Left lung (tissue), 14 donors: ENCODE measurements at places on chromosomes 1 and 21. TPM values are rescaled to one million over a fixed set of nuclear protein-coding genes. Genes with fewer than 3 reads are reported as not detected.
A peak's percentile ranks its signal among the peaks of the same experiment; 100 is the strongest.

DNA sequence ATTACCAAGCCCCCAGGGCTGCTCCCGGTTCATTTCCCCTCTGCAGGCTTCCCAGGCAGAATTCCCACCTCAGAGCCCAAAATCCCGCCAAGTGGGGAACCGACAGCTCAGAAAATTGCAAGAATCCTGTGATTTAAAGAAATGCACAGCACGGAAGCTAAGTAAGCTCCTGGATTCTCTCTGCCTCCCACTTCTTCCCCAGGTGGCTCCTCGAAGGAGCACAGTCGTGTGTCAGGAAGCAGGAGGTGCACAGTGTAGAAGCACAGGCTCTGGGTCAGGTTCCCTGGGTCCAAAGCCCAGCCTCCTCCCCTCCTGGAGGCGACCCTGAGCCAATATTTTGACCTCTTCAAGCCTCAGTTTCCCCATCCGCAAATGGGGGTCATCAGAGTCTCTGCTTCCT is 74.7 kb downstream of the FBXO2 start:
- no peak for DNase-seq

DNA sequence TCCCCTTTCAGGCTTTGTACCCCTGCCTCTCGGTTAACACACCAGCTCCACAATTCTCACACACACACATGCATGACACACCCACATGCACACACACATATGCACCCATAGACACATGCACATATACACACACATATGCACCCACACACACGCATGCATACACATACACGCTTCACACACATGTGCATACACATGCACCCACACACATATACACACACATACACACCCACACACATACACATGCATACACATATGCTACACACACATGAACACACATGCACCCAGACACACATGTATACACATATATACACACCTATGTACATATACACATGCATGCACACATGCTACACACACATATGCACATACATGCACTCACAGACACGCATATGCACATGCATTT is 61.7 kb upstream of the SLC25A33 start:
- no peak for DNase-seq

- DNase-seq = no peak
Observed at GRCh38 chr1:90722874-90723589, 5.9 kb upstream of the BARHL2 start.

DNA sequence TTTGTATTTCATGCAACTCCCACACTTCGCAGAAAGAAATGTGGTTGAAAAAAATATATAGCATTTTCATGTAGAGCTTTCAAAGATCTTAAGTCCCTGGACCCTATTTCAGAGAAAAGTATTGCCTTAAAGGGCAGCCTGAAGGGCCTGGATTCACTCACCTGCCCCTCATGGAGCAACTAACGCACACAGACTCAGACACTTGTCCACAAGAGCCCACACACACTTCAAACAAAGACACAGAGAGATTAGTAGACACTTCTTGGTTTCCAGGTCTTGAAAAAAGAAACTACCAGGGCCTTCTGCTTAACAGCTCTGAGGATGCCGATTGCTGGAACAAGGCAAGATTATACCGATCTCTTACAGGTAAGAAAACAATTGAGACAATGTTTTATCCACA is 122.2 kb downstream of the ZBTB18 start:
- DNase-seq = no peak

- peak; percentile 86 for DNase-seq
Observed at GRCh38 chr1:98048244-98048643, 127.4 kb upstream of the DPYD start.

DNA sequence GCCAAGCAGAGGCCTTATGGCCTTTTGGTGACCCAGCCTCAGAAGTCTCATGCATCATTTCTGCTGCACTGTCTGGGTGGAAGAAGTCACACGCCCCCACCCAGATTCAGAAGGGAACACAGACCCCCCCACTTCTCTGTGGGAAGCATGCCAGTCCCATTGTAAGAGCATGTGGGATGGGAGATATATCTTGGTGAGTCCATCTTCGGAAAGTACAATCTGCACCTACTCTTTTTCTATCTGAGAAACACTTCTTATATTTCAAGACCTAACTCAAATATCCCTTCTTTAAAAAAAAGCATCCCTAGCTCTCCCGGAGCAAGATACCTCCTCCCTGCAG is 159.6 kb upstream of the FGGY start:
- DNase-seq = no peak

DNA sequence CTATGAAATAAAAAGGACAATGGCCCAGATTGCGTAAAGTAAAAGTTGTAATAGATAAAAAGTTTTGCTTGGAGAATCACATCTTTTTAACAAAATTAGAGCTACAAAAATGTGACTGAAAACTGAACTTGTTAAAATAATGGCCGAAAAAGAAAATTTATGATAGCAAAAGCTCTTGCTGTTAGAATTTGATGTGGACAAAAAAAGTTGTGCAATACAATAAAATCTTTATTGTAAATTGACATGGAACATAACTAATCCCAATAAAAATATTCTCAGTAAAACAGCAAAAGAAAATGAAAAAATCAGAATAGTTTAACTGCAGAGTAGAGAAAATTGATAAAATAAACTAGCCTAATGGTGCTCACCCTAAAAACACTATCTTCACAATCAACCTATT is 11.4 kb upstream of the CAMSAP2 start:
- no peak for DNase-seq

- no peak for DNase-seq
Observed at GRCh38 chr1:244779410-244779809, 56.0 kb upstream of the COX20 start.

The TLR5 gene
- polyA plus RNA-seq = 9.8 TPM

The PLA2G4A gene
- 13.9 TPM for polyA plus RNA-seq

The ZNF683 gene
- polyA plus RNA-seq = 0.09 TPM
